ENCODE measurements at places on chromosomes 3 and 15.
A peak's percentile ranks its signal among the peaks of the same experiment; 100 is the strongest.

GRCh38 chr15:74835312-74835823 lies 7.6 kb downstream of the ULK3 start:
- peak; percentile 47 for DNase-seq

DNA sequence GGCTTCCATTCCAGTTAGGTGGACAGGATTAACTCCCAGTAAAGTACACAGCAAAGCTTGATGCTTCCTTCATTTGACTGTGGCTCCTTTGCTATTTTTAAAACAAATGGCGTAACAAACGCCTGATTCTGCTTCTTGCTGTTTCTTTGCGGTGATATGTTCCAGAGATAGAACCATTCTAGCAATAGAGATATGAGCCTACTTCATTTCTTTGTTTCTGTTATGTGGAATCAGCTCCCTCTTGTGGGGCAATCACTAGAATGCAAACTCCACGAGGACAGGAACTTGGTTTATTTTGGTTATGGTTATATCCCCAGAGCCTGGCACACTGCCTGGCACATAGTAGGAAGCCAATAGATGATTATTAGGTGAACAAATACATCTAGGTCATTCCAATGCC lies 122.6 kb upstream of the SLC6A11 start:
- peak; percentile 25 for DNase-seq

- DNase-seq = peak; percentile 55
Observed at GRCh38 chr3:191220908-191221307, 21.9 kb downstream of the OSTN start.

GRCh38 chr15:89329329-89330084 lies 5.1 kb downstream of the POLG start:
- no peak for DNase-seq

- no peak for DNase-seq
Observed at GRCh38 chr15:84606653-84607120, 5.9 kb downstream of the ZSCAN2 start.

Data from RPMI7951 (cell line).